Inflammatory macrophage (primary cell): ENCODE measurements at places on chromosomes 1 and 21.
A peak's percentile ranks its signal among the peaks of the same experiment; 100 is the strongest.

DNA sequence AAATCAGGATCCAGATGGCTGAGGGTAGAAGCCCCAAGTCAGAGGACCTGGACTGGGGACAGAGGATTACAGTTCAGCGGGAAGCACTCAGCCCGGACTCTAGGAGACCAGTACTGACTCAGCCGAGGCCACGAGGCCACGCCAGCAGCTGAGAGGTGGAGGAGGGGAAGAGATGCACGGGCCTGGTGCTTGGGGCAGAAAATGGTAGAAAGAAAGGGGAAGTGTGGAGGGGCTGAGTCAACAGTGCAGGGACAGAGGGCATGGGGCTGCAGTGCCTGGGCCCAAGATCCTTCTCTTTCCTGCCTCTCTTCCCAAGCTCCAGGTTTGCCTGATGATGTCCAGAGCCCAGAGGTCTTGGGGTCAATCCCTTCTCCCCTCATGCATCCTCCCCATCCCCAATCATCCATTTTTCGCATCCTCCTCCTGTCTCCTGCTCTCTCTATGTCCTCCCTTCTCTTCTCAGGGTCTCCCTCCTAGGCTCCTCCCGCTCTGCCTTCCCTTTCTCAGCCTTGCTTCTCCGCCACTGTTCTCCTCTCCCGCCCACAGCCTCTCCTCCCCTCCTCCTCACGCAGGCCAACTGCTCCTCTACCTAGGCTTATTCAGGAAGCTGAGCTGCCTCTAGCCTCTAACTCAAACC, 7.7 kb downstream of the ARHGEF2 start:
- DNase-seq = peak; percentile 95

GRCh38 chr21:39388038-39388810, 39.3 kb upstream of the HMGN1 start:
- peak; percentile 89 for DNase-seq

DNA sequence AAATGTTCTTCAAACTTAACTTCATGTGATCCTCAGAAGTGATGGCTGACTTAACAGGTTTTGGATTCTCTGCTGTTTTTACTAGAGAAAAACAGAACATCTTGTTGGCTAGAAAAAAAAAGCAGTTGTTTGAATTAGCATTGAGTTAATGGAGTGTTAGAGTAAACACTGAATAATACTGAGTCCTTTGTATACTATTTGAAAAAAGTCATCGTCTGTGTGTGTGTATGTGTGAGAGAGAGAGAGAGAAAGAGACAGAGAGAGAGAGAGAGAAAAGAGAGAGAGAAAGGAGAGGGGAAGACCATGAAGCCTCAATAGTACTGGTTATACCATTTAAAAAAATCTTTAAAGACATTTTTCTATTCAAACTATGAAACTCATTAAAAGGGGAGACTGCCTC, 10.4 kb downstream of the ZNF697 start:
- DNase-seq = no peak

DNA sequence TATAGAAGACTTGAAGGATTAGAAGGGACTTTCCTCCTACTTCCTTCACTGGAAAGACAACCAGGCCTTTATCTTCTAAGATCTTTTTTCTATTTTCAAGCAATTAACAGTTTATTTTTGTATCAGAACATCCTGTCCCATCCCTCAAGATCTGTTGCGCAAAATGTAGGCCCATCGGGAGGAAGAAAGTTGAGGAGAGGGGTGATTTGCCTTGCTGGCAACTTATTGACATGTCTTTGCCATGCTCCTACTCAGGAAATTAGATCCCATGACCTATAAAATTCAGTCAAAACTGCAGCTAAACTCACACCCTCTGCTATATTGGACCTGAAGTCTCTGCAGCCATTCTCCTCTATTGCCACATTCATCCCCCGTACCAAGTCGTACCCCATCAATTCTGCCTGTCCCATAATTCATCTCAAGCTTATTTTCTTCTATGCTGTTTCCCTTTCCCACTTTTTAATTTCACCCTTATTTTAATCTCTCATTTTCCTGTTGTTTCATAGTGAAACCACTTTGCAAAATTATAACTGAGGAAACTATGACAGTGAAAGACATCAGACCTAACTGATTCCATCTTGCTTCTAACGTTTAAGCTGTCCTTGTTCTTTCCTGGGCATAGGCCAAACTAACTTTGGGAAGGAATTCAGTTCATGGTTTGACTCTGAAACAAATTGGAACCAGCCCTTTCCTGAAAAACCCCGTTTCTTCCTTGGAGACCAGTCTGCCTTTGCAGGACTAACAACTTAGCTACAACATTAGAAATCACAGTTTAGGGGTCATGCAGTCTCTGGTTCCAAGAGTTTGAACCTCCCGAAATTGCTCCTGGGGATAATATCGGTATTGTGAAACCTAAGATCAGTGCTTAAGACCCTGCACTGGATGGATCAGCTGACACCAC, 195.7 kb upstream of the PTBP2 start:
- DNase-seq = no peak

- DNase-seq = no peak
Measured at GRCh38 chr1:54975356-54976108, 4.9 kb upstream of the TMEM61 start.

DNA sequence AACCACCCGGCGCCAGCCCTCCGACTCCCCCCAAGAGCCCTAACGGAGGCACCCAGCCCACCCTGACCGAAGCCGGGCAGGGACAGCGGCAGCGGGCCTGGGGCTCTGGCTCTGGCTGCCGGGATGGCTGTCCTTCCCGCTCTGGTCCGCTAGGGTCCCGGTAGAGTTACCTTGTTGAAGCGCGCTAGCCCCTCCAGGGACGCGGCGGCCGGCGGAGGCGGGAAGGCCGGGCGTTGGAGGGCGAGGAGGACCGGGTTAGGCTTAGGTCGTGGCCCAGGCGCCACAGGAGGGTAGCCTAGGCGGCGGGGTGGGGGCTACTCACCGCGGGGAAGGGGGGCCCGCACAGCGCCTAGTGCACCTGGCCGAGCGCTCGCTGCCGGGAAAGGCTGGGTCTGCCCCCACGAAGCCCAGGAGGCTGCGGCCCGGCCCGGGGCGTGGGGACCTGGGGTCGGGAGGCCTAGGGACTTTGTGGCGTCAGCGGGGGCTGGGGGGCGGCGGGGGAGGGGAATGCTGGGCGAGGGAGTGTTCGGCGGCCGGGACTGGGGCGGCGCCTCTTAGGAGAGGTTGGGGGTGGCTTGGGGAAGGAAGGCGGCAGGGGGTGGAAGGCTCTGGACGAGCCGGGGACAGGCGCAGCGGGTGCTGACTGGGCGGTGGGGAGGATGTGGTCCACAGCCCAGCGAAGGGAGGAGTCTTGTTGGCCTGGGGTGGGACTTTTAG, at the start of gene TRIM17:
TSS of gene TRIM17 (minus strand) at position 645 of the 717 bp plus-strand sequence. CDS start 1,789 bp downstream, outside the sequence.
- DNase-seq = no peak

GRCh38 chr21:42931560-42932235, 6.3 kb upstream of the ERVH48-1 start:
- no peak for DNase-seq

DNA sequence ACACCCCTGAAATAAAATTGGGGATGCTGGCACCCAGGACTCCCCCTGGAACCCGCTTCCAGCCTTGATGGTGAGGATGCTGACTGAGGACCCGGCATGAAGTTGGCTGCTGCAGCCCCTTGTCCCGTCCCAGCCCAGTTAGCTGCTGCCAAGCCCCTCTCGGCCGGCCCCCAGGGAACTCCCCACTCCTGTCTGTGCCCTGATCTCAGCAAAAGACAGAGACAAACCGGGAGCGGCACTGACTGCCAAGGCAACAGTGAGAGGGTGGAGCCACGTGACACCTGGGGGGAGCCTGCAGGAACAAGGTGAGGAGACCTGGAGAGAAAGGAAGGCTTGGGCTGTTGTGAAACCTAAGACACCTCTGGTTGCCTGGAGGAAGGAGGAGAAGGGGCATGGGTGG, 24.7 kb downstream of the CASZ1 start:
- no peak for DNase-seq
